ENCODE measurements at places on chromosomes 1 and 21.

DNA sequence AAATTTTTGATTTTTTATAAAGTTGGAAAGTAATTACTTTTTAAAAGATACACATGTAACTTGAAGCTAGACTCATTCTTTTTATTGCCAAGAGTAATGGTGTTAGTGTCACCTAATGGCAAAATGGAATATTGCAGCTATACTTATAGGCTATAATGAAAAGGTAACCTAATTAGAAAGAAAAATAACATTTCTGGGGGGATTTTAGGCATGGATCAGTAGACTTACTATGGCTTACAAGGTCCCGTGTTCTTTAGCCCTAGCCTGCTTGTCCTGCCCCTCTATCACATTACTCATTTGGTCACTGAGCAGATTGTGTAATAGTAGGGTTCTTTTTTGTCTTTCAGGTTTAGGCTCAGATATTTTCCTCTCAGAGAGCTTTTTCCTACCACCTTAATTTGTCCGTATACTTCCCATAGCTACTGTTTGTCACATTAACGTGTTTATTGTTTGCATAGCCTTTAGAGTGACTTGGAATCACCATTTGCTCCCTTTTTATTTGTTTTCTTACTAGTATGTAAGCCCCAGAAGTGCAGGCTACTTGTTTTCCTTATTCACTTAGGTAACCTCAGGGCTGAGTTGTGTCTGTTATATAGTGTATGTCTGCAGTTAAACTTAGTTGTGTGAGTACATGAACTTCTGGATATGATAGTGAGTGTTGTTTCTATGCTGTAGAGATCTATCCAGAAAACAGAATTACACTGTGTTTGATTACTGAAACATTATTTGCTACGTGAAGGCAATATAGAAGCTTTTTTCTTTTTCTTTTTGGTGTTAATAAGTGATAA, 58.7 kb downstream of the RABGAP1L start:
- no peak for DNase-seq

GRCh38 chr1:156655904-156656516, 14.1 kb downstream of the BCAN start:
- no peak for DNase-seq

DNA sequence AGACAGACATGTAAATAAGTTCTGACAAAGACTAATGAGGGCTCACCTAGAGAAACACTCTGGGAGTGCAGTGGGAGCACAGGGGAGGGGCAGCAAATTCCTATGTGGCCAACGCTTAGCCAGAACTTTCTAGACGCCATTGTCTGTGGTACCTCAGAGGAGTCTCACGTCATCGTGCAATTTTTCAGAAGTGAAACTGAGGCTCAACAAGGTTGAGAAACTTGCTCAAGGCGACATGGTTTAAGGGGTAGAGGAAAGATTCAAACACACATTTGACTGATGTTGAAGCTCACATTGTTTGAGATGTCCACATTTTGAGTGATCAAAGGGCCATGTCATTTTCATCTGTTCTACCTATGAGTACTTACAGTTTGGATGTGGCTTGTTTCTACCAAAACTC, 152.6 kb upstream of the LMO4 start:
- DNase-seq = no peak

- no peak for DNase-seq
These were observed 124.3 kb downstream of the NOS1AP start for GRCh38 chr1:162193815-162194214.

- DNase-seq = no peak
These were observed 57.1 kb downstream of the WNT9A start for GRCh38 chr1:227890451-227891222.

- no peak for DNase-seq
These were observed 155.1 kb upstream of the CAMK1G start for GRCh38 chr1:209428241-209428921.

DNA sequence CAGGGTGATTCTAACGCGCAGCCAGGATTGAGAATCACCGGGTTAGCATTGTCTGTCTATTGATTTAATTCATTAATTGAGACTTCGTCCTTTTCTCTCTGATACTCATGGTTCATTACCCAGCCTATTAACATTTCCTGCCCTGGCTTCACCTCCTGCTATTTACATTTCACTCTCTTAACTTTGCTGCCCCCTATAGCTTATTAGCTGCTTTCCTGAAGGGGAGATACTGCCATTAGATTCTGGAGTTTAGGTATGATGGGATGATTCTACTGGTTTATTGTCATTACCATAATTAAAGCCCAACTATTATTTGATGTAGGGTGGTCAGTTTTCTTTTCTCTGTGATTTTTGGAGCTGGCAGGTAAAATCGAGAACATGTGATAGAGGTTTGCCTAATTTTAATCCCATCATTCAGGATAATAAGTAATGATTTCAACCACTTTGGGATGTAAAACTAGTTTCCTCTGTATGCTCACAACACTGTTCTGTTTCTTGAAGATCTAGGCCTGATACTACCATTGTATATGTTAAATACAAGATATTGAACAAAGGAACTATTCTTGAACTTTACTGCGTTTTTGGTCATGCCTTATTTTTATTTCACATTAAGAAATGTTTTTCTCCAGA, 6.4 kb downstream of the PPP2R5A start:
- DNase-seq = peak; percentile 86

- no peak for DNase-seq
These were observed 37.5 kb upstream of the ARF1 start for GRCh38 chr1:228044961-228045360.

GRCh38 chr1:77281491-77282186, at the start of gene AK5:
Gene AK5, plus strand, starts transcription at chr1:77282019. Its CDS starts 295 bp downstream, at chr1:77282314.
- DNase-seq = peak; percentile 27

GRCh38 chr1:76868154-76868882, 1.0 kb downstream of the ST6GALNAC5 start:
- DNase-seq = peak; percentile 48

DNA sequence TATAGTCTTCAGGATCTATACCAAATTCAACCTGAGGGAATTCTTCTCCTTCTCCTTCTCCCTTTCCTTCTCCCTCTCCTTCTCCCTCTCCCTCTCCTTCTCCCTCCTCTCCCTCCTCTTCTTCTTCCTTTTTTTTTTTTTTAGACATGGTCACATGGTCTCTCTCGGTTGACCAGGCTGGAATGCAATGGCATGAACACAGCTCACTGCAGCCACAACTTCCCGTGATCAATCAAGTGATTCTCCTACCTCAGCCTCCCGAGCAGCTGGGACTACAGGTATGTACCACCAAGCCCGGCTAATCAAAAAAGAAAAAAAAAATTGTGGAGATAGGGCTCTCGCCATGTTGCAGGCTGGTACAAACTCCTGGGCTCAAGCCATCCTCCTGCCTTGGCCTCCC, 51.5 kb downstream of the DNAI4 start:
- no peak for DNase-seq

GRCh38 chr1:206933333-206933945, 11.7 kb upstream of the FCMR start:
- DNase-seq = no peak

DNA sequence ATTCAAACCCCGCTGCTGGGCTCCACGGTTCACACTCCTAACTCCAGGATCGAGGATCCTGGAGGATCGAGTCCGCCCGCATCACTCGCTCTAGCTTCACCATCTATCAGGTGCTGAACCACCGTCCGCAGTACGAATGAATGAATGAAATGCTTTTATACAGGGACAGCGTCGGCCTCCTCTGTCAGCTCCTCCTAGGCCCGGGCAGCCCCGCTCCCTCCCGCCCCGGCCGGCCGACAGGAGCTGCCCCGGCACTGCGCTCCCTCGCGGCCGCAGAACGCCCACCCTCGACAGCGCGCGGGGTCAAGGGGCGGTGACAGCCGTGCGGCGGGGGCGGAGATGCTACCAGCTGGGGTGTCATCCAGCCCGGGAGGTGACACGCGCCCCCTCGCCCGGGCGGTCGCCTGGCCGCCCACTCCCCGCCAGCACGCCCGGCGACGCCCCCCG, 520 bp downstream of the ZBTB17 start:
- DNase-seq = no peak

- no peak for DNase-seq
These were observed 31.9 kb upstream of the FCGR2A start for GRCh38 chr1:161473348-161473747.

DNA sequence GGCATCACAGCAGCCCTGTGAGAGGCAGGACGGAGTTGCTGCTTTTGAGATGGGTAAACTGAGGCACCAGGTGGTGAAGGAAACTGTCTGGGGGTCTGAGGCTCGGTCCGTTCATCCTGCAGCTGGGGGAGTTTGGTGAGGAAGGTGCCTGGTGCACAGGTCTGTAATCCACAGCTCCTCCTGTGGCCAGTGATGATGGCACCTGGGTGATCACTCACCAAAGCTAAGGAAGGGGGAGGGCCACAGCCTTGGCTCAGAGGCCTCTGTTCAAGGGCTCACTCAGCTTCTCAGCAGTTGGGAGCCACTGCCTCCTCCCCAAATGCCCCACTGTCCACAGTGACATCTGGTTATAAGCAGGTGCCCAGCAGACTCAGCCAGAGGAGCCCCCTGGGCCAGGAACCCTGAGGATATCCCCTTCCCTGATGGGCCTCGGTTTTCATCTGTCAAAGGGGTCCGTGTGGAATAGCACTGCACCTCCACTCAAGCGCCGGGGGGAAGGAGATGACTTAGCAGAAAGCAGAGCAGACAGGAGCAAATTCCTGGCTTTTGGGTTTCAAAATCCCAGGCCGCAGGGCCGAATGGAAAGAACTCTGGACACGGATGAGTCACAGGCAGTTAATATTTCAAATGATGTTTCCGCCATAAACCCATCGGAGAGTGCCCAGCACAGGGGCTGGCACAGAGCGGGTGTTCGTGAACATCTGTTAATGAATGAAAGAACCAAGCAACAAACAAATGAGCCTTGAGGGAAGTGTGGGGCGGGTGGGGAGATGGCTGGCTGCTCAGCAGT, 82.8 kb downstream of the DMRTB1 start:
- no peak for DNase-seq

DNA sequence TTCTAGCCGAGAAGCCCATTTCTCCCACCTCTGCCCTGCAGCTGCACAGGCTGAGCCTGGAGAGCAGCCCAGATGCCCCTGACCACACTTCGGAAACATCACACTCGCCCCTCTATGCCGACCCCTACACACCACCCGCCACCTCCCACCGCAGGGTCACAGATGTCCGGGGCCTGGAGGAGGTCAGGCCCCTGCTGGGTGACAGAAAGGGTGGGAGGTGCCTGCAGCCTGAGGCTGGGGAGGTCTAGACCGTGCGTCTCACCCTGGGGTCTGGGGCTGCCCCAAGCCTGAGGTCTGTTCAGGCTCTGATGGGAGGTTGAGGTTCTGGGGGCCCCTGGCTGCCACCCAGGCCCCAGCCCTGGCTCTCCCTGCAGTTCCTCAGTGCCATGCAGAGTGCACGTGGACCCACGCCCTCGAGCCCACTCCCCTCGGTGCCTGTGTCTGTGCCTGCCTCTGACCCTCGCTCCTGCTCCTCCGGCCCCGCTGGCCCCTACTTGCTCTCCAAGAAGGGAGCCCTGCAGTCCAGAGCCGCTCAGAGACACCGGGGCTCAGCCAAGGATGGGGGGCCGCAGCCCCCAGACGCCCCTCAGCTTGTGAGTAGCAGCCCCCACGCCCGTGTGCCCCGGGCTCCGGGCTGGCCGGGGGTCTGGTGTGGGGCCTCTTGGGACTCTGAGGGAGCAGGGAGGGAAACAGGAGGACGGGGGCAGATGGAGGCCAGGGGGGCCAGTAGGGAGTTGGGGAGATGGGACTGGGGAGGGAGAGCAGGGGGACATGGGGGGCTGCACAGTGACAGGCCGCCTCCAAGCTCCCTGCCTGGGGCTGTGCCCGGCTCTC, 7.4 kb downstream of the PLEKHN1 start:
- DNase-seq = no peak

DNA sequence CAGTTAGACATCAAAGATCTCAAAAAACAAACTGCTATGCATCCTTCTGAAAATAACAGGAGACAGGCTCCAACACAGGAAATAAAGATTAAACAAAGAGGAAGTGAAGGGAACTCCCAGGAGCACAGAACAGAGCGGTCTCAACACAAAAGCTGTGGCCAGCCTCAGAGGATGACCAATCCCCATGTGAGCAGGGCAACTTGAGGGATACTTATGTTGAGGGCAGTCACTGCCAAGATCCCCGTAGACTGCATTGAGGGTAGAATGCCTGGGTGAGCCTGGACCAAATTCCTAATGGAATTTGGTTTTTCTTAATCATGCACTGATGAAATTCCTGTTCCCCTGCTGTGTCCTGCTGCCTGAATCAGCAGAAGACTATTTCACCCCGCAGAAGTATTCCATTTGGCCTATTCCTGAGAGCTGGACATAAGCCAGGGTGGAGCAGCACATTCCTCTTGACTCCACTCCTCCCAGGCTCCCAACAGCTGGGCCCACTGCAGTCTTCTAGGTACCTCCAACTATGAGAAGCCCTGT, 49.0 kb downstream of the JAK1 start:
- DNase-seq = no peak

DNA sequence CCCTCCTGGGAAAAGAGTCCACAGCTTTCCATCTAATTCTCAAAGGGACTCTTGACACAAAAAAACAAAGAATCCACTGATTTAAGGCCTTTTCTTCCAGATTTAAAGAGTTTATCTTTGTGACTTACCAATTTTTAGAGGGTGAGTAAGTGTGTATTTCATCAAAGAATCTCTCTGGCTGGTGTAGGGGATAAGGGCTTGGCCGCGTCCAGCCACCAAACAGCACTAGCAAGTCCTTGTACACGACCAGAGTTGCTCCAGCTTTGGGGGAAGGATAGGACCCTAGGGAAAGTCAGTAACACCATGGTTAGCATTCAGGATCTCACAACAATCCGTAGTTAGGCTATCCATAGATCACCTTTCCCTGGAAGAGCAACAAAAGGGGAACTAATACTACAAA, 19.5 kb upstream of the CPLANE2 start:
- no peak for DNase-seq

GRCh38 chr1:109272021-109272799, 10.7 kb downstream of the PSRC1 start:
- DNase-seq = no peak

DNA sequence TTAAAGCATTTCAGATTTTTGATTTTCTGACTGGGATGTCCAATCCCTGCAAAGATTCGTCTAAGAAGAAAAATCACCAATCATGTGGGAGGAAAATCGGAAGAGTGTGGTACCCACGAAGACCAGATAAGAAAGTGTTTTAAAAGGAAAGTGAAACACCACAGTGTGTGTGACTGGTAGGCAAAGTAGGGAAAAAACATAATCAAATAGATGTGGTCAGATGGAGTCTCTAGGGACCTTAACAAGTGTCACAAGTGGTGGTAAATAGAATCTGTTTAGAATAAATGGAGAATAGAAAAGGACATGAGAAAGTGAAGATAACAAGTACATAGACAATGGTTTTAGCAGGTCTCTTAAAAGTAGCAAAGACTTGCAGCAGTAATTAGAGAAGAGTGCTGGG, 154.6 kb downstream of the SLC30A10 start:
- DNase-seq = no peak

- no peak for DNase-seq
These were observed 37.8 kb upstream of the SIPA1L2 start for GRCh38 chr1:232667778-232668165.

- DNase-seq = no peak
These were observed 39.8 kb upstream of the RAB4A start for GRCh38 chr1:229230893-229231753.
